Fibroblast of skin of right biceps (primary cell): ENCODE measurements at places on chromosomes 6 and 20.

DNA sequence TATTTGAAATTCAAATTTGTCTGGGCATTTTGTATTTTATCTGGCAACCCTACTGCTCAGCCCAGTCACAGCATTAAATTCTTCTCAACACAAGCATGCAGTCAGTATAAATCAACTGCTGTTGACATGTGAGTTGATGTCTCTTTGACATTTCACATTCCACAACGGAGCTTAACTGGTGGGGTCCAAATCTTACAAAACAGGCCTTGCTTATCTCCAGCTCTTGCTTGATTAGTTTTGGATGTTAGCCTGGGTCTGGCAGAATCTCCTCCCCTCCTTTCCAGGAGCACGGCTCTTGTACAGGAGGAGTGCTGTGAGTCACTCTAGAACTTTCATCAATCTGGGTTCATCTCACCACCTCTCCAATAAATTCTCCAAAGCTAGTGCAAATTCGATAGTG lies 80.8 kb upstream of the PHACTR1 start:
- DNase-seq: peak; percentile 91

DNA sequence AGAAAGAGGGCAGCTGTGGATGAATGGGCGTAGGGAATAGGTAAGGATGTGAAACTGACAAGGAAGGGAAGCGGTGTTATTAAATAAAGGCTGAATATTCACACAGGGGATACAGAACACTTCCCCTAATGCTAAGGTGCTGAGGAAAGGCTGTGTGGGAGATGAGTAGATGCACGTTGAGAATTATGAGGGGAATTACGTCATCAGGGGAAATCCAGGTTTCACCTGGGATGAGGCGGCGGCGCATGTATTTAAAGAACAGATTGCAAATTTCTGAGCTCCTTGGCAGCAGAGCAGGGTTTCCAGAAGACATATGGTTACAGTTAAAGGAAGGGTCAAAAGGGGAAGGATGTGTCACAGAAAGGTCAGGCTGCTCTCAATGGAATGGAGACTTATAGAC lies 28.7 kb upstream of the EDN1 start:
- no peak for DNase-seq

- no peak for DNase-seq
Measured at GRCh38 chr6:136038531-136038930, 187.0 kb downstream of the PDE7B start.

- DNase-seq: no peak
Measured at GRCh38 chr20:23774081-23774480, 23.3 kb upstream of the CST1 start.

GRCh38 chr6:147548921-147549475 lies 40.5 kb downstream of the SAMD5 start:
- no peak for DNase-seq

DNA sequence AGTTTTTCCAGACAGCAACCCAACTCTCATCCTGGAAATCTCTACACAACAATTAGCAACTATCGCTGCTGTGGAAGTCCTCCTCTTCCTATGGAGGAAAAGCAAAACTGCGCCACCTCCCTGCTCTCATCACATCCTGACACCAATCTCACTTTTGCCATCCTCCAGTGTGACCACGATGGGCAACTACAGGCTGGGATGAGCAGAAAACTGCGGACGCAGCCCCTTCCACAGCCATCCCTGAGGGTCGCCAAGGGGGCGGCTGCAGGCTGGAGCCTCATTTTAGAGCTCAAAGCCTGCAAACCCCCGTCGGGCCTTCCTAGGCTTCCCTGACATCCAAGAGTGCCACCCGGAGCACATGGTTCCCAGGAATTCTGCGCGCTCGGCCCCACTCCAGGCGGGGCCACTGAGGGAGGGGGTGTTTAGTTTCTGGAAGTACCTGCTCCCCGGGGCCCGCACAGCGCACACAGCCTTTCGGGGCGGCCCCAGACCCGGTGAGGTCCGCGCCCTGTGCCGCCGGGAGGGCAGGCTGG lies 1.2 kb downstream of the TCFL5 start:
- DNase-seq: peak; percentile 42

- no peak for DNase-seq
Measured at GRCh38 chr20:41978246-41978790, 360.1 kb upstream of the CHD6 start.

- no peak for DNase-seq
Measured at GRCh38 chr6:28347119-28347518, 2.6 kb upstream of the ZKSCAN3 start.

DNA sequence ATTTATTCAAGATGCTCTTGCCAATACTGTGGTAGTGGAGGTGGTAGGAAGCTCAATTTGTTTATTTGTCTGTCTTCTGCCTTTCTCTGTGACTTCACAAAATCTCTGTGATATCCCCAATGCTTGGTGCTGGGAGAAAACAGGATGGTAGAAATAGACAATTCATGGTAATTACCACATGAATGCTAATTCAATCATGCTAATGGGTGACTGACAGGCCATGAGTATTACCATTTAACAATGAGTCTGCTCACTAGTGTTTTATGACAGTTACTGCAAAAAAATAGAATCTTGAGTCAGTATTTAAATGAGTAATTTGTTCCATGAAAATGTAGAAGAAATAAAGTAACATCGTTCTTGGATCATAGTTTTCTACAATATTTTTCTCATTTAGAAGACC lies 52.3 kb upstream of the FABP7 start:
- no peak for DNase-seq

DNA sequence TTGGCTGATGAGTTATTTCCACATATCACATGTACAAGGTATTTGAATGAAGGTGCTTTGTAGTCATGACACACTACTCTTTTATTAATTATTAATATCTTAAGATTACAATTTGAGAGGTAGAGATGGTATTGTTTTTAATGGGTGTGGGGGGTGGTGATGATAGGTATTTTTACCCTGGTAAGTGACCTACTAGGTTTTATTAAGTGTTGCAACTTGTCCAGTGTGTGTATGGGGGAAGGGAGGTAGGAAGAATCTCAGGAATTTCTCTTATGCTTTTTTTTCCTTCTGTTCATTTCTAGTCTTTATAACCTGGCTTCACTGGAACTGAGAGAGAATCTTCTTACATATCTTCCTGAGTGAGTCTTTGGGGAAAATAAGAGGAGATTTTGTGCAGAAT lies 101.4 kb downstream of the LRRC1 start:
- DNase-seq: peak; percentile 47

- no peak for DNase-seq
Measured at GRCh38 chr6:159463119-159463829, 229.8 kb downstream of the SOD2 start.

DNA sequence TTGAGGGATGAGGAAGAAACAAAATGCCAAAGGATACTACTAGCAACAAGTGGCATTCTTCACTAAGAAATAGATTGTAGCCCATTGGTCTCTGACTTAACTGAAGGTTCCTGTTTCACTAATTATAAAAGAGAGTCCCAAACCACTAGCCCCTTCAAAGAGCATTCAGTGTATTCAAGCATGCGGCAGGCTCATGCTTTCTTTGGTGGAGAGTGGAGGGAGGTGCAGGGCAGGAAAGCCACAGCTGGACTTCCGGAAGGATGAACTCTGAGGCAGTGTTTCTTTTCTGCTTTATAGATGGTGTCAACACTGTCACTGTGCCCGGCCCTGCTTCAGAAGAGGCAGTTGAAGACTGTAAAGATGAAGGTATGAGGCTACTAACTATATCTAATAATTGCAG lies 636.1 kb downstream of the KIF16B start:
- no peak for DNase-seq

GRCh38 chr20:20480689-20481088 lies 112.8 kb downstream of the INSM1 start:
- DNase-seq: peak; percentile 60

DNA sequence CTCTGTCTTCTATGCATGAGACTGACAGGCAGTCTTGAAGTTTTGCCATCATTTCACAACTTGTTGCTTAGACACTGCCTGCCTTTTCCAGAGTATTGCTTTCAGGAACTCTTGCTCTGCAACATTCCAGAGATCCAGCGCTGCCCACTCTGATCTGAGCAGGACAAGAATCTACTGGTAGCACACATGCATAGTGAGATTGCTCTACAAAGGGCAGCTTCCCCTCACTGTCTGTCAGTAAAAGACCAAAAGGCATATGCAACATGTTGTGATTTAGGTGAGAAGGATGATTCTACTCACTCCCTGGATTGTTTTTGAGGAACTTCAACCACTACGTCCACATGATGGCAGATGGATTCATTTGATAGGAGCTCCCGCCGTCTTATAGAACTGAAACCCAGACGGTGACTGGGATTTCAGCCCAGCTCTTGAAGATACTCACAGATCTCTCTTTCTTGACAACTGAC lies 259.1 kb downstream of the ARID1B start:
- no peak for DNase-seq

- peak; percentile 52 for DNase-seq
Measured at GRCh38 chr6:42259841-42260395, 42.3 kb upstream of the MRPS10 start.

DNA sequence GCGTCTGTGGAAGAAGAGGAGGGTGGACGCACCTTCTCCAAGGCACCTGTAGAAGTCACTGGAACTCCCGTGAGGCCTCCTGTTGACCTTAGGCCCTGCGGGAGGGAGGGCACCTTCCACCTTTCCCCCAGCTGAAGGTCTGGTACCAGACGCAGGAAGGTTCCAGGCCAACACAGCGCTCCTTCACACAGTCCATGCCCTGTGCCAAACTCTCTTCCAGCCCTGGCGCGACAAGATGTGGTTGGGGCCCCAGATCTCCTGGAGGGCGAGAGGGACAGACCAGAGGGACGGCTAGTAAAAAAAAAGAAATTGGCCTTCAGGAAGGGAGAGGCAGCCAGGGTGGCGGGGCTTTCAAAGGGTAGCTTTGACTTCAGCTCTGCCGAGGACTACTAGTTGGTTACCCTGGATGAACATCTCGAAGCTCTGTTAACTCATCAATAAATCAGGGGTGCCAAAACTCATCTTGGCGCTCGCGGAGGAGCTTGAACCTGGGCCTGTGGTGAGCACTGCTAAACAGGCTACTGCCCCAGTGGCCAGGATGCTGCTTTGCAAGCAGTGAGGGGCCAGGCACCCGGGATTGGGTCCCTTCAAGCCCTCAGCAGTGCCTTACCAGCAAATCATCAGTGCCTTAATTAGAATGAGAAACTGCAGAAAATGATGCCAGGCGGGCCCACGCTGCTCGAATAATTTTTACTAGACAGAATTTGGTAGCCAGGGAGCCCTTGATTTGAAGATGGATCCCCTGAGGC lies 14.9 kb downstream of the AARS2 start:
- DNase-seq: no peak

- DNase-seq: no peak
Measured at GRCh38 chr20:63745424-63745805, 5.8 kb downstream of the SLC2A4RG start.

DNA sequence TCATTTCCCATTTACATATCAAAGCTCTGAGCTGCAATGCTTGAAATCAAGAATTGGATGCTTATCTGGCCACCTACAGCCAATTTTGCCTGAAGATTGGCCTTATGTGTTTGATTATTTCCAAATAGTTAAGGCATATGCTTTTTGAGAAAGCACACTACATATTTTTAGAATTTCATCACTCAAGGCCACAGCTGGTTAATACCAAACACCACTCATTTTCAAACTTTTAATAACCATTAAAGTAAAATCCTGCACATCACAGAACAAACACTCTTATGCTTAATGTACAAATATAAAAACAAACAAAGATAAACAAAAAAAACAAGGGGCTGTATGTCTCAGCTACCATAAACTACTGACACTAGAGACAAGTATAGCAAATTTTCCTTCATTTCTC lies 96.9 kb upstream of the HMGCLL1 start:
- no peak for DNase-seq

- DNase-seq: no peak
Measured at GRCh38 chr6:24401458-24401857, 1.3 kb upstream of the MRS2 start.

DNA sequence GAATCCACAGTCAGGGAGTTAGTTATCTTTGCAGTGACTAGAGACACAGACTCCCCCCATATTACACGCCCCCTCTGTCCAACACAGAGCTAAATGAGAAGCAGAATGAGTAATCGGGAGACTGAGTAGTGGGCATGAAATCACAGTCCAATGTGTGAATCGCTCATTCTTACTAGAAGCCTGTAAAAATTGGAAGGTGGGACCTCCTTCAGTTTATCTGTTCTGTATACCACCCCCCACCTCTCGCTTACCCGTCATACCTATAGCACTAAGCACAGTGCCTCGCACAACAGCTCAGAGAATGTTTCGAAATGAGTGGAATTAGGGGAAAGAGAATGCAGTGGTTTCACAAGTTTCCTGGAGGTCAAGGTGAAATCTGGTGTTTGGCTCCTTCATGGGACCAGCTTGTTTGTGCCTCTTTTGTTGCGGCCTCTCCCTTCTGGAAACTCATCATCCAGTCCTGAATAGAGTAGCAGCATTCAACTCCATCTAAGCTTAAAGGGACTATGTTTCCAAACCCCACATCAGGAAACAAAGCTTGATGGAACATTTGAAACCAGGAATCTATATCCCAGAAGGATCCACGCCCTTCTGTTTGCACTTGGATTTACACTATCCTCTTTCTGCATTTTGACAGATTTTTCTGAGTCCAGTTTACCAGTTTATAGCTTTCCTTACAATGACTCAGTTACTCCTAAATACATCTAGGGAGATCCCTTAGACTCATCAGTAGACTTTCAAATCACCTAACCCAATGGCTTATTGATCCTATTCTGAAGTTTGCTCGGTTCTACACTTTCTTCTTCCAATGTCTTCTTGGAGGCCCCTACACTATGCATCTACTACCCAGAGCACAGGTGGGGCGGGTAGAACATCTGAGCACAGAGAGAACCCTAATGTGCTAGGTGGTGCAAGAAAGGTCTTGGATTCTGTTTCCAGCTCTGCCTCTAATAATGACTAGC lies 59.2 kb upstream of the PIM1 start:
- peak; percentile 40 for DNase-seq

DNA sequence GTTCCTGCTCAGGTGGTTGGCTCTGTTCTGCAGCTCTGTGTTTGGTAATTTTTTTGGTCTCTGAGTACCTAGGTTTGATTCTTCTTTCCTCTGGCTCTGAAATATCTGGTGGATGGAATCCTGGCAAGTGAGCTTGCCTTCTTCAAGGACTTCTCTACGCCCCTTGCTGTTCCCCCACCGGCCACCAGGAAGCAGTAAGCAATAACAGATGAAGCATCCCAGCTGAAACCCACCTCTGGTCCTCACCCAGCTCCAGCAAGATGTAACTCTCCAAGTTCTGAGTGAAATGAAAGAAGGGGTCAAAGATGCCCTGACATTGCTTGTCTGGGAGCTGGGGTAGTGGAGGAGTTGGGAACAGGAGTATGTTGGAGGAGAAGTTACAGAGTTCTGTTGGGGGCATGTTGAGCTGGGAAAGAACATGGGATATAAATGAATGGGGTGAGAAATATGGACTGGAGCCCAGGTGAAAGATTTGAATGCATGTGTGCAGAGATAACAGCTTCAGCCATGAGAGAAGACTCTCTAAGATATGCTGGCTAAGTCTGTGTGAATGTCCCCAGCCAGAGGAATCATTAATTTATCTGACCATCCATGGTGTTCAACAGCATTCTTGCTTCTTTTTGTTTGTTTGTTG lies 51.3 kb upstream of the GLP1R start:
- DNase-seq: peak; percentile 7

DNA sequence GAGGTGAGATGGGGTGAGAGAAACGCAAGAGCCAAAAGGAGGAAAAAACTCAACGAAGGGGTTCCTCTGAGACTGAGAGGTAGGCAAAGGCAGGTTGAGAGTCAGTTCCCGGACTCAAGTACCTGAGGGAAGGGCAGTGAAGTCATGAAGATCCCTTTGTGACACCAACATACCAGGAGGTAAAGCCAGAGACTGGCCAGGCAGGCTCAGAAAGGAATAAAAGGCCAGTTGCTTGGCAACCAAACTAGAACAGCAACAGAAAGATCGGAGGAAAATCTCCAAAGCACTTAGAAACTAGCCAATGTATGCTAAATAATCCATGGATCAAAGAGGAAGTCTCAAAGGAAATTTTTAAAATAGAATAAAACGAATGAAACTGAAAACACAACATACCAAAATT lies 209.8 kb upstream of the PROKR2 start:
- no peak for DNase-seq
